Cardiac ventricle fibroblast (primary cell): ENCODE measurements at places on chromosomes 12 and 14. TPM values are rescaled to one million over a fixed set of nuclear protein-coding genes. Genes with fewer than 3 reads are reported as not detected.

PLEKHD1 gene
- 0.29 TPM in 1 of 2 replicates, not detected in the other for total RNA-seq

TSPAN9 gene
- total RNA-seq, result 22.4 and 23.5 TPM in 2 replicates

TMEM233 gene
- total RNA-seq, result 0.49 and 0.62 TPM in 2 replicates

GZMH gene
- total RNA-seq, result not detected in 2 replicates

COL2A1 gene
- not detected in 2 replicates for total RNA-seq
